ENCODE measurements at places on chromosomes 13 and 19.

- DNase-seq = no peak
Measured at GRCh38 chr13:110942248-110942981, 27.5 kb upstream of the ANKRD10 start.

GRCh38 chr13:30884543-30884942, 21.5 kb upstream of the MEDAG start:
- DNase-seq = no peak

- DNase-seq = no peak
Measured at GRCh38 chr19:41328157-41328841, 18.3 kb downstream of the CCDC97 start.

DNA sequence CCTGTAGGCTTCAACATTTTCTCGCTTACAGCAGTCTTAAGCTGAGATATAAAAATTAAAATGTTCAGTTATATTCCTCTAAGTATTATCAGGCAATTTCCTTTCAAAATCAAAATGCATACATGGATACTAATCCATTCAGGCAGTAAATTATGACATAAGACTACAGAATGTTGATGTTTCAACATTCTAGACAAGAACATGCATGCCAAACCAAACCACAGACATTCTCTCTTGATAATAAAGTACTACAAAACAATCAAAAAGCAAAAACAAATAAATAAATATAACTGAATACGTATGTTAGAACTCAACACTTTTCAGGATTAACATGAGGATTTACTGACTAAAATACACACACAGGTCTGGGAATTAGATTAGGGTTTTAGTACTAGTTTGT, 7.7 kb downstream of the DIS3 start:
- no peak for DNase-seq

GRCh38 chr13:79749984-79750551, 269.1 kb downstream of the NDFIP2 start:
- DNase-seq = peak; percentile 98

- DNase-seq = no peak
Measured at GRCh38 chr13:98295371-98295770, 118.3 kb upstream of the RNF113B start.

GRCh38 chr19:49911381-49912145, 14.9 kb upstream of the IL4I1 start:
- DNase-seq = no peak

GRCh38 chr13:42849200-42849599, 67.8 kb downstream of the FAM216B start:
- no peak for DNase-seq

- no peak for DNase-seq
Measured at GRCh38 chr13:33188093-33188882, 97.3 kb downstream of the STARD13 start.

DNA sequence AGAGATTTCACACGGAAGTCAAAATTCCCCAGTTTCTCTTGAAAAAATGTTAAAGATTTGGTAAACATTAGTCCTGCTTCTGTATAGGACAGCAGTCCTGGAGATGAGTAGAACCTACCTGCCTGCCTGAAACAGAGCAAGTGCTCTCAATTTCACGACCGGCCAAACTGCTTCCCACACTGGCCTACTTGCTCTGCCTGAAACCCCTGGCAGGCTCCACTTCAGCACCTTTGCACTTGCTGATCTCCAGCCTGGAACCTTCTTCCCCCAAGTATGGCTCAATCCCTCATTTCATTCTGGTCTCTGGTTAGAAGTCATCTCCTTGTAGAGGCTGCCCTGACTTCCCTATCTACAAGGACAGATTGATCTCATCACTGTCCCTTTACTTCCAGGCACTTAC, 271.4 kb downstream of the DLEU7 start:
- no peak for DNase-seq

- peak; percentile 20 for DNase-seq
Measured at GRCh38 chr13:92137520-92137919, 739.1 kb downstream of the GPC5 start.

DNA sequence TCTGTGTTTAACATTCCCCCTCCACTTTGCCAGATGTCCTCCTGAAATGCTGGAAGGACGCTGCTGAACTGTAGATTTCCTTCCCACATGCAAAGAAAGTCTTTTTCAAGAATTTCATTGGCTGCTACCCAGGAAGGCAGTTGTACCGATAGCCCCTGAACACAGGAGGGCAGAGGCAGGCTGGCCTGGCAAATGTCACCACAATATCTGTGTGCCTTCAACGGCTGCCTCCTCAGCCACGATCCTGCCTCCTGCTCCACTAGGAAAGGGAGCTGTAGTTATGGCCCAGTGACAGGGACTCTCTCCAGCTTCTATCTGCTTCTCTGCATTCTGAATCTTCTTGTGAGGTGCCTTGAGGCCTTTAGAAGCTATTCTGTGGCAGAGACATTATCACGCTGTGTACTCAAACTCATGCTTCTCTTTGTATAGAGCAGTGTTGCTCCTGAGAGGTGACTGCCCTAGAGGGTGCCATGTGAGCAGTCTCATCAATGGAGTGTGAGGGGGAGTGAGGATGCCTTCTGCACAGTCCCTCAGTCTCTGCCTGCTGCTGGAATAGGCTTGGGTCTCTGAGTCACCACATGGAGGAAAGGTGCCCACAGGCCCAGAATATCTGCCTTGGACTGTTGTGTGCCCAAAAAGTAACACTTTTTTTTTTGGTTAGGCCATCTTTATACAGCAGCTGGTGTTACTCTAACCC, 279.8 kb downstream of the DNAJC15 start:
- peak; percentile 33 for DNase-seq

- DNase-seq = peak; percentile 90
Measured at GRCh38 chr13:30905932-30906383, at the start of gene MEDAG. TSS of gene MEDAG (plus strand) at chr13:30906271. CDS start at chr13:30906516, 245 bp downstream.

- no peak for DNase-seq
Measured at GRCh38 chr13:98068521-98068920, 74.4 kb upstream of the FARP1 start.

- DNase-seq = no peak
Measured at GRCh38 chr13:51807041-51807440, 3.1 kb upstream of the DHRS12 start.

DNA sequence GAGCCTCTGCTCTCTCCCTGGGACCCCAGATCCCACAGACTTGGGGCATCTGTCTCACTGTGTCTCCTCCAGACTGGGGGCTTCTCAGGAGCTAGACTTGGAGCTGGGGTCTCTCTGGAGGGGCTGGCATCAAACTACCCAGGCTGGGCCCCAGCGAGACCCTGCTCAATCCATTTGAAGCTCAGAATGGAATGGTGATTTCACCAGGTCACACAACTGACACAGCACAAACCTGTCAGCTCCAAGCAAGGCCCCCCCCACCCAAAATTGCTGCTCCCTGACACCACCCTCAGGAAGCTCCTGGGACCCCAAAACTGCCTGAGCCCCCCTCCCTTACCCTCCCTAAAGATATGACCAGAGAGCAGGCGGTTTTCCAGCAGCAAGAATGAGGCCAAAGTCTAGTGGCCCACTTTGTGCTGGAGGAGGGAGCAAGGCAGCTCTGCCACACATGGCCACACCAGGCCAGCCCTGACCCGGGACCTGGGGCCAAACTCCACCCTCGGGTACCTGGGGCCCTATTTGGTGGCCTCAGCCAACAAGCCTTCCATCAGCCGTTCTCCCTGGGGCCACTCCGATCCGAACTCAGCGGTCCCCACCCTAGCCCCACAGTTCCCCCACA, 2.4 kb downstream of the NR2F6 start:
- no peak for DNase-seq

- no peak for DNase-seq
Measured at GRCh38 chr19:36140304-36141038, 605 bp downstream of the CAPNS1 start.

DNA sequence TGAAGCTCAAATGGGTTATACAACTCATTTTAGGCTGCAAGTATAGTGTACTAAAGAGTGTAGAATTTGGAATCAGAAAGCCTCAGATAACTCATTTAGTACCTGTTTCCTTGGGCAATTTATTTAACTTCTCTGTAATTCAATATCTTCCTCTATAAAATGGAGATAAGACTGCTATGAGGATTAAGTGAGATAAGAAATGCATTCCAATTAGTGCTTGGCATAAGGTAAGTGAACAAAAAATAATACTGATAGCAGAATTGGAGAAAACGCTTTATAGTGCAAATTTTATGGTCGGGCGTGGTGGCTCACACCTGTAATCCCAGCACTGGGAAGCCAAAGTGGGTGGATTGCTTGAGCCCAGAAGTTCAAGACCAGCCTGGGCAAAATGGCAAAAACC, 25.0 kb downstream of the DACH1 start:
- no peak for DNase-seq

- DNase-seq = no peak
Measured at GRCh38 chr19:4403005-4403761, 743 bp downstream of the CHAF1A start.

- DNase-seq = no peak
Measured at GRCh38 chr19:38285567-38285966, 18.5 kb upstream of the C19orf33 start.

DNA sequence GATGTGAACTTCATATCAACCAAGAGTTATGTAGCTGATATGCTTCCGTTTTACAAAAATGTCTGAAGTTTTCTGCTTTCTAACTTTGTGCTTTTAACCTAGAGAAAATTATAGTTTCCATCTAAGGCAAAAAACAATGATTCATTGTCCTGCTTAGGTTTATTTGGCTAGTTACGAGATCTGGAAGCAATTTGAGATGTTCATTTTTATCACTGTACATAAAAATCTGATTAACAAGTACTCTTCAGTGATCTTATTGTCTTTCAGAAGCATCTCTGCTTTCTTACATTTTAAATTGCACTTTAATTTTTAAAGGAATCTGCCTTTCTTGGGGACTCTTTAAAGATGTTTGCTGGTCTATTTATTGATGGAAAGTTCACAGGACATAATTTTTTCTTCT, 188.1 kb downstream of the RFC3 start:
- DNase-seq = no peak

DNA sequence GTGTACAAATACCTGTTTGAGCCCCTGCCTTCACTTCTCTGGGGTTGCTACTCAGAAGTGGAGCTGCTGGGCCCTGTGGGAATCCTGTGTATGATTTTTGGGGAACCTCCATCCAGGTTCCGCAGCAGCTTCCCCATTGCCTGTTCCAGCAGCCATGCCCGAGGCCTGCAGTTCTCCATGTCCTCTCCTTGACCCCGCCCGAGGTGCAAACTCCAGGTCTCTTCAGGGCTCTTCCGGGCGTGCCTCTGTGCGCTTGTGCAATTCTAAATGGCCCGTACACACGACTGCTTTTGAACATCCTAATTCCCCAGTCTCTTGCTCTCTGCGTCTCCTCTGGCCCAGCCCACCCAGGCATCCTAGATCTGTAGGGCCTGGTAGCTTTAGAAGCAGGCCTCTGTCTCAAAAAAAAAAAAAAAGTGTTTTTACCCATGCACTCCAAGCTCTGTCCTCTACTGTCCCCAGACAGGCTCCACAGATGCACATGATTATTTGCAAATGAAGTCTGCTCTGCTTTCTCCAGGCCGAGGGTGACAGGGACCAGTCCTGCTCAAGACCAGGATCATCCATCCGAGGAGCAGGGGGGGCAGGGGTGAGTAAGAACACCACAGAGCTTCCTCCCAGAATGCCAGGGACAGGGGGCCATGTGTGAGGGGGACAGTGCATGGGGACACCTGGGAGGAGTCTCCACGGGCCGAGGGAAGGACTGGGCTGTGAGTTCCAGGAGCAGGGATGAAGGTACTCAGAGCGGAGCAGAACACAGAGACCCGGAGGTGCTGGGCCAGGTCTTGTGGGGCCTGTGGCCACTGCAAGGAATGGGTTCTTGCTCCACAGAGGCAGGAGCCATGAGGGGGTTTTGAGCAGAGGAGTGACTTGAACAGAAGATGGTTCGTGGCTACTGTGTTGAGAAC, 51.7 kb downstream of the SLC7A9 start:
- no peak for DNase-seq

DNA sequence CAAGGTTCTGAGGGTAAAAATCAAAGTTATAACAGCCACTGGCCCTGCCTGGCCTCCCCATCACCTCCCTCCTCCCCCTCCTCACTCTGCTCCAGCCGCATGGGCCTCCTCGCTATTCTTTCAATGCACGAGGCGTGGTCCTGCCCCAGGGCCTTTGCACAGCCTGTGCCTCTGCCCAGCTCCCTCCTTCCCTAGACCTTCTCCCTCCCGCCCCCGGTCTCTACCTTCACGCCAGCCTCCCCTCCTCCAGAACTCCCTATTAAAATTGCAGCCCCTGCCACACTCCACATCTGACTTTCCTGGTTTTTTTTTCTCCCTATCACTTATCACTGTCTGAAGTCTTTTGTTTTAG, 3.3 kb downstream of the RAX2 start:
- DNase-seq = no peak

- no peak for DNase-seq
Measured at GRCh38 chr13:92573467-92574057, 653.0 kb upstream of the GPC6 start.

GRCh38 chr19:30790056-30790680, 418.0 kb downstream of the ZNF536 start:
- DNase-seq = no peak

- DNase-seq = no peak
Measured at GRCh38 chr13:113139577-113139976, 17.0 kb downstream of the F10 start.

GRCh38 chr19:7961920-7962626, 18.6 kb upstream of the TIMM44 start:
- DNase-seq = no peak

DNA sequence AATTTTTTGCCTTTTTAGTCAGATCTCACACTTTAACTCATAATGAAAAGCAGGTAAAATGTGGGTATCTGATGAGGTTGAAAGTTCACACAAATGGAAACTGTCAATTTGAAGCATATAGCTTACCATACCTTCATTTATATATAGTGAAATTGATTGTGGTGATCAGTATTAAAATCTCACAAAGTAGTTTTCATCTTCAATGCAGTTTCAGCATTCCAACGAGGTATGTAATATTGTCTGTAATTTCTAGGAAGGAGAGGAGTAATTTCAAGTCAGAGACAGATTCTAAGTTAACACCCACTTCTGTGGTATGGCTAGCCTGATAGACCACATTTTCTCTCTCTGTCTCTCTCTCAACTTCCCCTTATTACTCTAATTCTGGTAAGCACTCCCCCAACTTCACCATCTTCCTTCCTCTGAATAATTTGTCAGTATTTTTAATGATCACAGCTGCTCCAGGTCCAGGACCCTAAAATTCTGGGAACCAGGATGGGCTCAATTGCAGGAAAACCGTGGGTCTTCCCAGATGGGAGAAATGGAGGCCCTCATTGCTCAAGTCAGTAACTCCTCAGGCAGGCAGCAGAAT, 455.7 kb downstream of the FGF9 start:
- no peak for DNase-seq

- no peak for DNase-seq
Measured at GRCh38 chr19:11387162-11388034, 3.3 kb upstream of the EPOR start.

DNA sequence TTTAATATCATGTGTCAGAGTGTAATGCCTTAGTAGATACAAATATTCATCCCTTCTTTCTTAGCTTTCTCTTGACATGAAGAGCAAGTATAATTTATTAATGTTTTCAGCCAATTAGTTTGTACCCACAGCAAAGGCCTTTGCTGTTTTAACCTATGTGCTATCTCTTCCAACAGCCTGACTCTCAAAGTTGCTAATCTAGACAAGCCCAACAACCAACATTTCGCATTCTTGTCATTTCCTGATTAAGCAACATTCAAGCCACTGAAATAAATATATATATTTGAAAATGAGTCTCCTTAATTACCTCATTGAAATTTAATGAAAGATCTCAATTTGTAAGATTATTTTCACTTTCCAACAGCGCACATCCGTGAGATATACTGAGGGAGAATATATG, 18.5 kb downstream of the EPSTI1 start:
- DNase-seq = no peak

All from skeletal muscle cell (primary cell).